ENCODE measurements at places on chromosomes 11 and 22. TPM values are rescaled to one million over a fixed set of nuclear protein-coding genes. Genes with fewer than 3 reads are reported as not detected.

FGF19 gene
- not detected for total RNA-seq

- no peak overlapping the region for H3K27ac ChIP-seq
- H3K36me3 ChIP-seq: no peaks in the 10 kb centered on the region
- no peaks in the 10 kb centered on the region for H3K4me1 ChIP-seq
- H3K27me3 ChIP-seq: no peaks in the 10 kb centered on the region
- no peak overlapping the region for H3K4me3 ChIP-seq
Observed at GRCh38 chr11:90809581-90809980, 586.7 kb upstream of the CHORDC1 start.

DNA sequence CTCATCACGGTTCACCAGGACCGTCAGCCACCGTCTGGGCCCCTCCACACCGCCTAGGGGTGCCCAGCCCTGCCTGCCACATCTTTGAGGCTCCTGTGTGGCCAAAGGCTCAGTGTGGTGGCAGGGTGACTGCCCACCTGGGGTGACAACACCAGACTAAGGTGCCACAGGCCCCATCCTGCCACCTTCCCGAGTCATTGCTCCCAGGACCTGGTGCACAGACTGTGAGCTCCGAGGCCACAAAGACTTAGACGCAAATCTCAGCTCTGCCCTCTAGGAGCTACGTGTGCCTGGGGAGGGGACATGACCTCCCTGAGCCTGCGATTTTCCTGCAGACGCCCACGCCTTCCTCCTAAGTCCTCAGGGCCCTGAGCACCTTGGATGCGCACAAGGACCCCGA is 36.5 kb downstream of the KIAA0930 start:
- H3K36me3 ChIP-seq: peaks cover 11% of the 10 kb centered on the region
- DNase-seq: no peak
- no peaks in the 10 kb centered on the region for H3K27me3 ChIP-seq
- H3K4me1 ChIP-seq: no peaks in the 10 kb centered on the region
- H3K4me3 ChIP-seq: no peak overlapping the region

- no peak for DNase-seq
- peaks cover 25% of the 10 kb centered on the region for H3K4me1 ChIP-seq
- H3K4me3 ChIP-seq: no peak overlapping the region
Observed at GRCh38 chr11:96038046-96038445, 114.1 kb upstream of the MTMR2 start.

MFNG gene
- 155 TPM for total RNA-seq

GRCh38 chr11:17608821-17609220 is 61.8 kb downstream of the OTOG start:
- DNase-seq: no peak
- H3K4me3 ChIP-seq: no peak overlapping the region
- no peaks in the 10 kb centered on the region for H3K4me1 ChIP-seq
- H3K27ac ChIP-seq: no peak overlapping the region
- no peaks in the 10 kb centered on the region for H3K27me3 ChIP-seq

OPCML gene
- total RNA-seq: not detected

- peaks cover 3% of the 10 kb centered on the region for H3K27me3 ChIP-seq
- H3K36me3 ChIP-seq: no peaks in the 10 kb centered on the region
- no peak overlapping the region for H3K4me3 ChIP-seq
- H3K4me1 ChIP-seq: no peaks in the 10 kb centered on the region
Observed at GRCh38 chr11:115347106-115347505, 157.1 kb downstream of the CADM1 start.

- peaks cover 3% of the 10 kb centered on the region for H3K36me3 ChIP-seq
- DNase-seq: no peak
- H3K4me1 ChIP-seq: peaks cover 7% of the 10 kb centered on the region
- no peak overlapping the region for H3K27ac ChIP-seq
- peaks cover 5% of the 10 kb centered on the region for H3K27me3 ChIP-seq
Observed at GRCh38 chr11:13663631-13664071, 4.8 kb upstream of the FAR1 start.

DNA sequence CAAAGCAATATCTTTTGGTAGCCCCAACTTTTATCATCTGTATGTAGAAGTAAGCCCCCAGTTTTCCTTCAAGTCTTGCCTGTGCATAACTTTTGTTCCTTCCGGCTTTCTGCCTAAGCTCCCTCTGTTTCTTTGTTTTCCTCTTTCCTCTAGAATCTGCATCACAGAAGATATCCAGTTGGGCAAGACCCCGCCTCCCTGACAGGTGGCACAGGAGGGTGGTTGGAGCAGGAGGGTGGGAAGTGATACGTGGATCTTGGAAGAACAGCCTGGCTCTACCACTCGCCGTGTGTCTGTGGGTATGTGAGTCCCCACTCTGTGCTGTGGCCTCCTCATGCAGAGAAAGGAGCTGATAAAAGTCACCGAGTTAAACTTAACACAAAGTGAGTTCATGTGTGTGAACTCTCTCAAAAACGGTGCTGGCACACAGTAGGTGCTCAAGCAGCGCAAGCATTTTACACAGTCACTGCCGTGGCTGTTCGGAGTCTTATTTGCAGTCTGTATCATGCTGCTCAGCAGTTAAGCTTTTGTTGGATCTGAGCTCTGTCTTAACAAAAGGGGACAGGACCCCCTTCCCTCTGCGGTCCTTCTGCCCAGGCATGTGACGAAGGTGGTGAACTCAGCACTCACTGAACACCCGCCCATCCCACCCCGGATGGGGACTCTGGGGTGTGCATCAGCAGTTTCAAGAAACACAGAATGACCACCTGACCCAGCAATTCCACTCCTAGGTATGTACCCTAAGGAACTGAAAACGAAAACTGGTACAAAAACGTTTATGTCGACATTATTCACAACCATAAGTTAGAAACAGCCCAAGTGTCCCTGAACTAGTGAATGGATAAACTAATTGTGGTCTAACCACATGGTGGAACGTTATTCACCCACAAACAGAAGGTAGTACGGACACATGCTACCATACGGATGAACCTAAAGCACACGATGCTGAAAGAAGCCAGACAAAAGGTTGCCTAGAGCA is 249.1 kb downstream of the CTTN start:
- no peak overlapping the region for H3K4me3 ChIP-seq
- peaks cover 12% of the 10 kb centered on the region for H3K27me3 ChIP-seq
- H3K36me3 ChIP-seq: no peaks in the 10 kb centered on the region

GRCh38 chr11:794013-794765 is 3.9 kb downstream of the SLC25A22 start:
- H3K4me1 ChIP-seq: peaks cover 14% of the 10 kb centered on the region
- peaks cover 15% of the 10 kb centered on the region for H3K36me3 ChIP-seq
- H3K27ac ChIP-seq: no peak overlapping the region
- peak overlapping the region; percentile 77 for H3K4me3 ChIP-seq
- no peak for DNase-seq
- H3K27me3 ChIP-seq: no peaks in the 10 kb centered on the region

DNA sequence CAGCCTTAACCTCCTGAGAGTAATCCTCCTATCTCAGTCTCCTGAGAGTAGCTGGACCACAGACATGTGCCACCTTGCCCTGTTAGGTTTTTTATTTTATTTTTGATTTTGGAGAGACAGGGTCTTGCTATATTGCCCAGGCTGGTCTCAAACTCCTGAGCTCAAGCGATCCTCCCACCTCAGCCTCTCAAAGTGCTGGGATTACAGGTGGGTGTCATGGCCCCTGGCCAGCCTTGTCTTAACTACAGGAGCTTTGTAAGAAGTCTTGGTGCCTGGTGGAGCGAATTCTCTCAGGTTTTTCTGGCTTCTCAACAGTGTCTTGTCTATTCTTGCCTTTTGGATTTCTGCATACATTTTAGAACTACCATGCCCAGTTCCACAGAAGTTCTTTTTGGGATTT is 546.4 kb downstream of the TBC1D22A start:
- peaks cover 3% of the 10 kb centered on the region for H3K27me3 ChIP-seq
- H3K36me3 ChIP-seq: no peaks in the 10 kb centered on the region
- H3K4me3 ChIP-seq: no peak overlapping the region
- no peak for DNase-seq
- H3K27ac ChIP-seq: no peak overlapping the region
- H3K4me1 ChIP-seq: no peaks in the 10 kb centered on the region

DNA sequence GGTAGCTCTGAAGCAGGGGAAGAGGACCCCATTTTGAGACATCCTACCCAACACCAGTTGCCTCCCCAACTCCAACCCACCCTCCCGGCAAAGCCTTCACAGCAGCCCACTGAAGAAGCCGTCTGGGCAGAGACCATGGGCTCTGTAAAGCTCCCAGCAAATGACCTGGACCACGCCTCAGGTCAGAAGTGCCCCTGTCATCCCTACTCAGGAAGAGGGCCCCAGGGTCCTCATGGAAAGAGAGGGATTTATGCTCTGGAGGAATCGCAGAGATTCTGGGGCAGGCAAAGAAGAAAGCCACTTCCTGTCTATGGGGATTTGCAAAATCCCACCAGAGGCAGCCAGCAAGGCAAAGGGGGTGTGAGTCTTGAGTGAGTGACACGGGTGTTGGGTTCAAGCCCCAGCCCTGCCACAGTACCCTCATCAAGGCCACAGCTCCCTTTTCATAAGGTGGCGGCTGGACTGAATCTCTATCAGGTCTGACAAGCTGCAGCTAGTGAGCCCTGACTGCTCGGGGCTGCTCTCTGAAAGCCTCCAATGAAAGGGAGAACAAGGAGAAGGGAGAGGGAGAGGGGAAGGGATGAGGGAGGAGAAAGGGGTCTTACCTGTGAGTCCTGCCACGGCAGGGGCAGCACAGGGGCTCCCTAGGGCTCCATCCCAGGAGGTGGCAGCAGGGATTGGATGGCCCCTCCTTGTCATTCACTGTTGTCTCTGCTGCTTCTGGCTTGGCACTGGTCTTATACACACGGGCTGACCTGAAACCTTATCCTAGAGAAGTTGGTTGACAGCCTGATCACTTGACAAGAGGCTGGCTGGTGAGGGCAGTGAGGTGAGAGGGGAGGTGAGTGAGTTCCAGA is at the start of gene UCP3:
UCP3 (minus strand) TSS at position 713 of the 857 bp plus-strand sequence. CDS start 2,043 bp downstream, outside the sequence.
- H3K4me3 ChIP-seq: no peak within 1 kb of the TSS
- no peaks in the 10 kb centered on the region for H3K27me3 ChIP-seq
- H3K4me1 ChIP-seq: peaks cover 95% of the 10 kb centered on the region
- DNase-seq: no peak

GAS2 gene
- 2.6 TPM for total RNA-seq

- no peaks in the 10 kb centered on the region for H3K36me3 ChIP-seq
- no peak overlapping the region for H3K4me3 ChIP-seq
- DNase-seq: no peak
- no peaks in the 10 kb centered on the region for H3K27me3 ChIP-seq
- no peaks in the 10 kb centered on the region for H3K4me1 ChIP-seq
- H3K27ac ChIP-seq: no peak overlapping the region
Observed at GRCh38 chr11:125457814-125458343, 38.2 kb downstream of the FEZ1 start.

FAM180B gene
- total RNA-seq: not detected

DNA sequence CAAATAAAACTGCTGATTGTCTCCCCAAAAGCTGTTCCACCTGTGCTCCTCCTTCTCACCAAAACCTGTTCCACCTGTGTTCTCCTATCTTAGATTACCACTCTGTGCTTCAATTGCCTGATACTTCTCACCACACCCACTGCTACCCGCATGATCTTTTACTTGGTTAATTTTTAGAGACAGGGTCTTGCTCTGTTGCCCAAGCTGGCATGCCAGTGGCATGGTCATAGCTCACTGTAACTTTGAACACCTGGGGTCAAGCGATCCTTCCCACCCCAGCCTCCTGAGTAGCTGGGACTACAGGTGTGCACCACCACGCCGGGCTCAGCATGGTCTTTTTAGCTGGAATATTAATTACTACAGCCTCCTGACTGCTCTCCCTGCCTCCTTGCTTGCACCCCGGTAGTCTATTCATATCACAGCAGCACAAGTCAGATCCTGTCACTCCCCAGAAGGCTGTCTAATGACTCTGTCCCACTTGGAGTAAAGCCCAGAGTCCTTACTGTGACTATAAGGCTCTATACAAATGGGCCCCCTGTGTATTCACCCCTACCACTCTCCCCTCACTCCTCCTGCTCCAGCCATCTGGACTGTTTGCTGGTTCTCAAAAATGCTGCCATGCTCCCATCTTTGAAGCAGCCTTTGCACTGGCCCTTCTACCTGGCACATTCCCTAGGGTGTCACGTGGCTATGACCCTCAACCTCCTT is 3.5 kb downstream of the C11orf91 start:
- peaks cover 9% of the 10 kb centered on the region for H3K27me3 ChIP-seq
- DNase-seq: no peak
- no peaks in the 10 kb centered on the region for H3K36me3 ChIP-seq
- H3K27ac ChIP-seq: no peak overlapping the region
- peaks cover 17% of the 10 kb centered on the region for H3K4me1 ChIP-seq
- no peak overlapping the region for H3K4me3 ChIP-seq

DNA sequence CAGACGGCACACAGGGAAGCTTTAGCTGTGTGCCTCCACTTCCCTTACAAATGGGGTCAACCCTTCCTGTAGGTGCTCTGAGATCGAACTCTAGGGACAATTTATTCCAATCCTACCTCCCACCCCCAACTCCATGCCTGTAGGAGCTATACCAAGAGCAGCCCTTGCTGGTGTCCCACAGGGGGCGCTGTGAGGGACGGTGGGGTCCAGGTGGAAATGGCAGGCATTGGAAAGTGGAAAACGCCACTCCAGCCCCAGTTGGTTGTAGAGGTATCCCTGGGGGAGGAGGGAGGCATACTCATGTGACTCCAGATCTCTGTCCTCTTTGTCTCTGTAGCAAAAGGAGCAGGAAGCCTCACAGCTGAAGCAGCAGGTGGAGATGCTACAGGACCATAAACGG is 161.3 kb downstream of the MYO18B start:
- H3K36me3 ChIP-seq: no peaks in the 10 kb centered on the region
- no peak overlapping the region for H3K27ac ChIP-seq
- H3K4me1 ChIP-seq: no peaks in the 10 kb centered on the region
- peak; percentile 9 for DNase-seq

DNA sequence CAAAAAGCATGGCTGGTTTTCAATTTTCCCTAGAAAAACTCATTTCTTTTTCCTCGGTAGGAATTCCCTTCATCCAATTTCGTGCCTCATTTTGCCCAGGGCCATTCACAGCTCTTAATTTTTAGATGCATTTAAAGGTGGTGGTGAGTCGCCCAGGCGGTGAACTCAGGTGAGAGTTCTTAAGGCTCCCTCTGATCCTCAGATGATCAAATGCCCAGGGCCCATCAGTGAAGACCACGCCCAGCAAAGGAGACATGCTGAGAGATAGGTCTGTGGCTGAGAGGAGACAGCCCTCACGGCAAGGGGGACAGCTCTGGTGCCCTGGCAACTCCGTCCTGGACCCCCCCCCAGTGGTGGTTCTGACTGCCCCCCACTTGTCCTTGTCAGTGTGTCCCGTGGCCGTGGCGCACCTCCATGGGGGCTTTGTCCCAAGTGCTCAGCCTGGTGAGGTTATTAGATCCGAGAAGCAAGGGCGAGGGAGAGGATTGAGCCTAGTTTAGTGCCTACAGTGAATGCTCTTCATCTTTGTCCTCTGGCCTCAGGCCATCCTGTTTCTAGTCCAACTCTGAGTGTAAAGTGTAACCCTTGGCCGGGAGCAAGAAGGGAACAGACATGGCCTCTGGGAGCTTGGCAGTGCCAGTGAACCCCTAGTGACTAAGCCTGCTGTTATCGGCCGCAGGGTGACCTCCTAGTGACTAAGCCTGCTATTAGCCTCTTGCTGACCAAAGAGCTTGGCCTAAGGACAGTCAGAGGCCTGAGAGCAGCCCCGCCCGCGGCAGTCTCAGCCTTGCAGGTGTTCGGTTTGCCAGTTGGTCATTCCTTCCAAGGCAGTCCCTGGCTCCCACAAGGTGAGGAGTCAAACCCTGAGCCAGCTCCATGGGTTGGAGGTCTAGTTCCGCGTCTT is 83.5 kb downstream of the CTTN start:
- no peak overlapping the region for H3K4me3 ChIP-seq
- H3K27me3 ChIP-seq: peaks cover 5% of the 10 kb centered on the region
- H3K4me1 ChIP-seq: no peaks in the 10 kb centered on the region
- no peak overlapping the region for H3K27ac ChIP-seq

TUBA8 gene
- total RNA-seq: 0.56 TPM

Measured in activated CD8-positive, alpha-beta T cell treated with anti-CD3 and anti-CD28 coated beads for 36 hours (primary cell).